ENCODE measurements at places on chromosomes 16 and 17.

DNA sequence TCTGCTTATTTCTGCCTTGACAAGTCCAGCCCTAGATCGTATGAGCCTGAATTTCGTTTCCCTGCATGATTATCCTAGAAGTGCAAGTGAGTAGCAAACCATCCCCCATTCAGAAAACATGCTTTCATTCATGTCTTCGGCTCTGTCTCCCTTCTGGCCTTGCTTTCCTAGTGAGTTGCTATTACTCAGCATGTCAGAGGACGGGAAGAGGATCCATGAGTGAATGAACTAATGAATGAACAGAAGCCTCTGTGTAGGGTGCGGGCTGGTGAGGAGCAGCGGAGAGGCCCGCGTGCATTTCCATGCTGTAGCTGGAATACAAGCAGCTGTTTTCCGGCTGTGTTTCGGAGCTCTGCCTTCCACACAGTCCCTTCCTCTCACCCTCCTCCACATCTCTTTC is 155.7 kb upstream of the NOL11 start:
- no peak for DNase-seq

- DNase-seq = no peak
Observed at GRCh38 chr17:41516147-41516829, 2.4 kb downstream of the KRT15 start.

DNA sequence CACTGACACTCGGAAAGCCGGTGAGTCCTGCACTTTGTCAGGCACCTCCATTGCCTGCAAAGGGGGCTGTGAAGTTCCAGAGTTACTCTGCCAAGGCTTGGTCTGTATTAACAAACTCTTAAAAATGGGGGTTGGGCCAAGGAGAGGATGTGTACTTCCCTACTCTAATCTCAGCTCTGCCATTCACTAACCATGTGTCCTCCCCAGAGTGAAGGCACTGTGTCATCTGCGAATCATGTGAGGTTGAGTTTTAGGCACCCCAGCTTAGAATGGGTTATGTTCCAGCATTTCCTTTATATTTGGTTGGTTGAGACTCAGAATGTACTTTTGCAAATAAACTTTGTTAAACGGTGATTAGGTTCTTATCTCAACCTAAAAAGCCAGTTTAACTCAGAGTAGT is 24.9 kb downstream of the ERCC4 start:
- no peak for DNase-seq

DNA sequence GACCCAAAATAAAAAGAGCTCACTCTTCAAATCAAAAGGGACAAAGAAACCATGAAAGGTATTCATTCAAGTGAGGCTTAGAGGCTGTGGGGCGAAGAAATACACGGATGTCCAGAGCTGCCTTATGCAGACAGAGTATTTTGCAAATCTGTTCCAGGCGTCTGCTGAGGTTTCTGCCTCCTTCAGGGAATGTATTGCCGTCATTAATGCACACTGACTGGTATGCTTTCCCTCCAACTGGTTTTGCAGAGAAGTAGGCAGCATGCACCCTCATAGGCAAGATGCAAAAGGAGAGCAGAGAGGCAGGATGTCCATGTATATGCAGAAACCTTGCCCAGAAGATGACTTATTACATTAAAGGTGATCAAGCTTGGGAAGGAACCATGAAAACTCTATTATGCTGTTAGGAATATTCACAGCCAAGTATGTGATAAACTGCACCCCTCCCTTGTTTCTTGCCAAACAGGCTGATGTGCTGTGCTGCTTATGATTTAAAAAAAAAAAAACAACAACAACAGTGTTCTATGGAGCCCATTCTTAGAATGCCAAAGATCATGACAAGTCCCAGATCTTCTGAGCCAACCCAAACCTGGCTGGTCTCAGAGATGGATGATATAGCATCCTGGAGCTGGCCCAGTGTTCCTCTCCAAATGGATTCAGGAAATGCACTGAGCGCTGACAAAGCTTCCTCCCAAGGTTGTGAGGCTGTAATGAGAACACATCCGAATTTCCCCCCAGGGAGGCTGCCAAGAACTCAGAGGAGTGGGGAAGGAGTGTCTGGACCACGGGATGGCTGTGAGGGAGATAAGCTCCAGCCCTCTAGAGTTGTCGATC is 77.6 kb upstream of the HLF start:
- no peak for DNase-seq

DNA sequence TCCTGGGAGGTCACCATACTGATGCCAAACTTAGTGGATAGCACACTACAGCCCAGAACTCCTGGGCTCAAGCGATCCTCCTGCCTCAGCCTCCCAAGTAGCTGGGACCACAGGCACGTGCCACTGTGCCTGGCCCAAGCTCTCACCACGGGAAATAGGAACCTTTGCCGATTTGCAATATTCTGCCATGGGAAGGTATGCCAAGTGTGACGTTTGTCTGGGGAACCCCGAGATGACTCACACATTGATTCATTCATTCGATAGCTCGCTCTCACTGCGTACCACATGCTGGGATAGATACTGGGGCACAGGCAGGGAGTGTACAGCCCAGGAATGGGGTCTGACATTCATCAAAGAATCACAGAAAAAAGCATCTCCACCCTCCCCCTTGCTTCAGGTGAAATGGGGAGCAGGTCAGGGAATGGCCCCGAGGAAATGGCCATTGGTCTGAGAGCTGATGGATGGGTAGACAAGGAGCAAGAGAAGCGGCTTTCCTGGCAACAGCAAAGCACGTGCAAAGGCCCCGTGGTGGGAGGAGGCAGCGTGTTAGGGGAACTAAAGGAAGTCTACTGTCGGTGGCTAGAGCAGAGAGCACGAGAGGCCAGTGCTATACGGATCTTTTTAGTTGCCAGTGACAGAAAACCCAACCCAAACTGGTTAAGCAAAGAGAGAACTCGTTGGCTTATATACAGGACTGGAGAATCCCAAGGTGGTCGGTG is 44.1 kb downstream of the DNAH17 start:
- DNase-seq = no peak

- no peak for DNase-seq
Observed at GRCh38 chr16:69329369-69330285, 761 bp downstream of the PDF start.

DNA sequence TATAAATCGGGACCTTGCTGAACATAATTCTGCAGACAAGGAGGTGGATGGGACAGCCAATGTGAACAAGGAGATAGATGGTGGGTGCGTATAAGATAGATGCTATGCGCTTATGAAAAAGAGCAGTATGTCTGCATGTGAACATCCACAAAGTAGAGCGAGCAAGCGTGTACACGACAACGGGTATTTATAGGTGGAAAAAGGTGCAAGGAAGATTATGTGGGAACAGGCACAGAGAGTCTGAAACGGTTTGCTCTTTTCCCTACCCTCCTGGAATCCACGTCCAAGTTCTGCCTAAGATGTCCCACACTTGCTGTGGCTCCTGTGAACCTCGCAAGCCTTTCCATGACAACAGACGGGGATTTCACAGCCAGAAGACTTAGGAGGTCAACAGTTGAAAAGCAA is 43.0 kb downstream of the SNX11 start:
- no peak for DNase-seq

DNA sequence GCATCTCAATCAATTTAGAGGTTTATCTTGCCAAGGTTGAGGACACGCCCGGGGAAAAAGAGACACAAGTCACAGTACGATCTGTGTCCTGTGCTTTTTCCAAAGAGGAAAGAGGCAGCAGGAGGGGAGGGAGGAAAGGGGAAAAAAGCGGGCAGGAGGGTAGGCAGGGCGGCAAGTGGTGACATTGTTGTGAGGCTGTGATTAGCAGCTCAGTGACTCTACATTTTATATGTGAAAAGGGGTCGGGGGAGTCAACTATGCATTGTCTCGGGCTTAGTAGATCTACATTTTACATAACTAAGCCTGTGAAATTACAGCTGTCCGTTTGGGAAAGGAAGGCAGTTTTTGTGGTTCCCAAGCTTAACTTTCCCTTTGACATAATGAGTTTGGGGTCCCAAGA is 22.2 kb upstream of the RIPOR1 start:
- DNase-seq = no peak

DNA sequence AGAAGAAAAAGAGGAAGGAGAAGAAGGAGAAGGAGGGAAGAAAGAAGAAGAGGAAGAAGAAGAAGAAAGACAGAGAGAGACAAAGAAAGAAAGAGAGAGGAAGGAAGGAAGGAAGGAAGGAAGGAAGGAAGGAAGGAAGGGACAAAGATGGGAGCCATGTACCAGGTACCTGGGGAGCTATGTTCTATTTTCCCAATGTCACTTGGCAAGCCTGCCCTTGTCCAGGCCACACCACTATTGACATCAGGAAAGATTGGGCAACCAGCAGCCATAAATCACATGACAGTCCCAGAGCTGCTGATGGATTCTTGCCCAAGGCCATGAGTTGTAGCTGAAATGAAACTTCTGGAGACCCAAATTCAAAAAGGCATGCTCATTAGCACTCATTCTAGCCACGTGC is 2.7 kb upstream of the CES1 start:
- no peak for DNase-seq

DNA sequence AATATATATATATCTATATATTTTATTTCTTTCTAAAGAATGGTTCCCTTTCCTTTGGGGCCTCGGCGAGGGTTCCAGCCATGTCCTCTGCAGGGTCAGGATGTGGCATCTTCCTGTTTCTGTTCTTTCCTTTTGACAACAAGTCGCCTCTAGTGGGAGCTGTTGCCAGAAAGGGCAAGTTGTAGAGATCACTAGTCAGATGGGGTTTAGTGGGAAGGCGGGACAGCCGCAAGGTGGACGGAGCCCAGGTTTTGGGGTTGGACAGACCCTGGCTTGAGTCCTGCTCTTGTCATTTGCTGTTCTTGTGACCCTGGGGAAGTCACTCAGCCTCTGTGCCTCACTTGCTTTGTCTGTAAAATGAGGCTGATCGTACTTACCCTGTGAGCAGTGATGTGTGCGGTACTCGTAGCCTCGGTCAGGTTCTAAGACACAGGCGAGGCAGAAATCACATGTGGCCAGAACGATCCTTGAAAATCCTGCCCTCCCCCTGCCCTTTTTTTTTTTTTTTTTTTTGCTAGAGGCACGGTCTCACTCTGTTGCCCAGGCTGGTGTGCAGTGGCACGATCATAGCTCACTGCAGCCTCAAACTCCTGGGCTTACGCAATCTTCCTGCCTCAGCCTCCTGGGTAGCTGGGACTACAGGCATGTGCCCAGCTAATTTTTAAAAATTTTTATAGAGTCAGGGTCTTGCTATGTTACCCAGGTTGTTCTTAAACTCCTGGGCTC is 80.1 kb downstream of the ABCC6 start:
- DNase-seq = no peak

GRCh38 chr17:62852195-62852594 is 44.1 kb upstream of the MARCHF10 start:
- DNase-seq = no peak

GRCh38 chr17:28518132-28518531 is 12.0 kb downstream of the FOXN1 start:
- no peak for DNase-seq

DNA sequence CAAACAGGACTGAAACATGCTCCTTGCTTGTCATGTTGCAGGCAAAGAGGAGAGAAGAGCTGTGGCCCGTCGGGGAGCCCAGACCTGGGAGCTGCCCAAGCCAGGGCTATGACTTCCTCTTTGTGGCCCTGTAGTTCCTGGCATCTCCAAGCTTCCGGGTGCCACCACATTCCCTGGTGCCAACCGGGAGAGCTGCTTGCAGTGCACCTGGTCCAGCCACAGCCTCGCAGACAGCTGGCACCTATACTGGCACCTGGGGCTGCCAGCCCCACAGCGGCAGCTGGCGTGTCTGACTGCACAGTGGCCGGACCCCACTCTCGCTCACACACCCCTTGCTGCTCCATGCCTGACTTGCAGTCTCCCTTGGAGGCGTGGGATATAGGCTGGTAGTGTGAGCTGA is 37.1 kb upstream of the FOXJ1 start:
- no peak for DNase-seq

DNA sequence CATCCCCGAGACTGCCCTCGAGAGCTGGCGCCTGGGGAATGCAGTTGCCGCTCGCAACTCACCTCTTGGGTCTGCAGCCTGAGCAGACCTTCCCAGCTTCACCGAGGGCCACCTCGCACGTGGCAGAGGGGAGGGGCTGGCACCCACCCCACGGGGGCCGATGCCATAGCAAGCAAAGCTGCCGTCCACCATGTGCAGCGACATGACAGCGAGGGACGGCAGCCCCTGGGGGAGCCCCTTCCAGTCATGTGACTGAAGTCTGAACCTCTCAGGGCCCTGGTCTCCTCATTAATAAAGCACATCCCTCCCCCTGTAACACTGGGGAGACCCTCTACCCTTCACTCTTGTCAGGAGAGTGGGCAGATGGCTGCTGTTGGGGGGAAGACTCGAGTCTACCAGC is 30.5 kb downstream of the CIBAR2 start:
- no peak for DNase-seq

GRCh38 chr16:82630688-82631087 is 3.9 kb downstream of the CDH13 start:
- DNase-seq = no peak

DNA sequence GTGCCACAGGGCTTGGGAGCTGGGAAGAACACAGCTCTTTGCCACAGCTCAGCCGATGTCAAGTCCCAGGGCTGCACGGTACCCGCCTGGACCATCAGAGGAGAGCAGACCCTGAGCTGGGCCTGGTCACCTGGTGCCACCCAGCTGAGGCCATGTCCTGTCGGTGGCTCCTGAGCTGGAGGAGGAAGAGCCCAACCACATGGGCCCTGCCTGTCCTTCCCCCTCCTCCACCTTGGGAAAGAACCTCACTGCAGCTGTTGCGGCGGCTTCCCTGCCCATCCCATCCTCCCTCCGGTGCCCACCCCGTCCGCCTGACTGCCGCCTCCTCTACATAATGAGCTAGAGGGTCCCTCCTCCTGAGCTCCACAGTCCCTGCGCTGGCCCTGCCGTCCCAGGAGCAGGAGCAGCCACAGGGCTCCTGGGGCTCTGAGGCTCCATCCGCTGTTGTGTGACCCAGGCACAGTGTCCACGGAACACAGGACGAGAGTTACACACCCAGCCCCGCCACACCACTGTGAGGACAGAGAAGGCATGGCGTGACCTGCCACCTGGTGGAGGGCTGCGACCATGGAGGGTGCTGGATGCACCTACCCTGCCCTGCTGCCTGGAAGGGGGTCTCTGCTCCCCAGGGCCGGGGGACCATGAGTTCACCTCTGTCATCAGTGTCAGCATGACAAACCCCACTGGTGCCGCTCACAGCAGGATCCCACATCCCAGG is 21.4 kb upstream of the CHMP6 start:
- peak; percentile 33 for DNase-seq
